ENCODE measurements at places on chromosomes 5 and 9.

DNA sequence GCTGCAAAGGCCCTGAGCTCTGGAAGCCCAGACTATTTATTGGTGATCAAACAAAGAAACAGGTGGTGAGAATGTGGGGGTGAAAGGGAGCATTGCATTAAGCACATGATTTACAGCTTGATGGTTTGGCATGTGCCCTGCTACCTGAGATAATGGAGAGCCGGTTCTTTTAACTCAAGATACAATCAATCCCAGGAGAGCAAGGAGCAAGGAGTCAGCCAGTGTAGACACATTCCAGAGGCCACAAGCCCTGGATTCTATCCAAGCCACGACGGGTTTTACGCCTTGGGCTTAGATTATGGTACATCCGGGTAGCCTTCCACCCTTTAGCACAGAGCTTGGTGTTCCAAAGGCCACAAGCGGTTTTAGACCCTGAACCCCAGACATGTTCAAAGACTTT is 292.2 kb downstream of the CYLC2 start:
- no peak for DNase-seq

- DNase-seq: no peak
These were observed 55.2 kb downstream of the TRIP13 start for GRCh38 chr5:947626-948471.

DNA sequence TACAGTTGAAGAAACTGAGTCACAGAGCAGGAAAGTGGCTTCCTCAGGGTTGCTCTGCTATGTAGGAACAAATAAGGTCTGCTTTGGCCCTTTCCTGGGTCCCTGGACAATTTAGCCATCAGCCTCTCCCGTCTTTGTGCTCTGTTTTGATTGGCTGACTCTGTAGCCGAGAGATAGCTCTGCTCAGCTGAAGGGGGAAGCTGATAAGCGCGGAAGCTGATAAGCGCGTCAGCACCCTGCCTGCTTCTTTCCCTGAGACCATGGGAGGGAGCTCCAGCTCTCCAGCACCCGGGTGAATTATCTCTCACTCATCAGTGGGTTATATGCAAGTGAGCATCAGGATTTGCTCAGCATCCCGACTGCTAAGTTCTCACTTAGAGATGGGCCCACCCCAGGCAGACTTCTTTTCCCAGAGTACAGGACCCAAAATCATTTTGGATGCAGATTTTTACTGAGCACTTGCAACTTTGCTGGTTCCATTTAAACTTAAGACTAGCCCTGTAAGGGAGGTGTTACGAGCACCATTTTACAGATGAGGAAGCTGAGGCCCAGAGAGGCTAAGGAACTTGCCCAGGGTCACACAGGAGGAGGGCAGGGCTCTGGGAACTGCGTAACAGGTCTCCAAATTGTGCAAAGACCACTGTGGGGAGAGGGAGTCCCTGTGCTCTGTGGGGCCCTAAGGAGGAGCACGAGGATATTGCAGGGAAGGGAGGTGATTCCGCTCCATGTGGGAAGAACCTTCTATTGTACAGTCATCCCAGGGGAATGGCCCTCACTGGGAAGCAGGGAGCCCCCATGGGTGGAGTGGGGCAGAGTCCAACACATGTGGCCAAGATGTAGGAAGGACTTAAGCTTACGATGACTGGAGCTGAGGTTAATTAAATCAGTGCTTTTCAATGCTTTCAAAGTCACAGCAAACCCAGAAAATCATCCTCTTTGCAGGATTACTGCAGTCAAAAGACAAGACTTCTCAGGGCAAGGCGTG is 83.7 kb upstream of the ORM1 start:
- DNase-seq: no peak

DNA sequence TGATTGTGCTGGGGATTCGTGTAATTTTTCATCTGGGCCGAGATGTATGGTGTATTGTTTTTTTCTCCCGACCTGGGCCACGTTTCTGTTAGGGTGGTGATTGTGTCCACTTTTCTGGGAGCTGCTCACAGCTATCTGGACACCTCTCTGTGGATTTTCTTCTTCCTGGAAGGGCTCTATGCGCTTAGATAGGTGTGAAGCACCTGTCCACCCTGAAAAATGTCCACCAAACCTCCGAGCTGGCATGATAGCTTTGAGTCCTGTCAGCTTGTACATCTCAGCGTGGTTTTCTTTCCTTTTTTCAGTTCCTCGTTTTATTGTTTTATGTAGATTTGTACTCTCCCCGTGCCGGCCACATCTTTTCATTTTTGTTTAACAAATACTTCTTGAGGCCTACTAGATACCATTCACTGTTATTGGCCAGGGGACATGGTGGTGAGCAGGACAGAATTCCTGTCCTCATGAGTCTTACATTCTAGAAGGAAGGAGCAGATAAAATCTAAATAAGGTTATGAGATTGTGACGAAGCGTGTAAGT is 1.1 kb downstream of the UGCG start:
- DNase-seq: no peak

GRCh38 chr5:34719029-34719428 is 62.9 kb downstream of the RAI14 start:
- DNase-seq: no peak

GRCh38 chr5:88502179-88503040 is 233.8 kb upstream of the TMEM161B start:
- no peak for DNase-seq

- no peak for DNase-seq
These were observed 51.3 kb upstream of the SUB1 start for GRCh38 chr5:32534041-32534440.

DNA sequence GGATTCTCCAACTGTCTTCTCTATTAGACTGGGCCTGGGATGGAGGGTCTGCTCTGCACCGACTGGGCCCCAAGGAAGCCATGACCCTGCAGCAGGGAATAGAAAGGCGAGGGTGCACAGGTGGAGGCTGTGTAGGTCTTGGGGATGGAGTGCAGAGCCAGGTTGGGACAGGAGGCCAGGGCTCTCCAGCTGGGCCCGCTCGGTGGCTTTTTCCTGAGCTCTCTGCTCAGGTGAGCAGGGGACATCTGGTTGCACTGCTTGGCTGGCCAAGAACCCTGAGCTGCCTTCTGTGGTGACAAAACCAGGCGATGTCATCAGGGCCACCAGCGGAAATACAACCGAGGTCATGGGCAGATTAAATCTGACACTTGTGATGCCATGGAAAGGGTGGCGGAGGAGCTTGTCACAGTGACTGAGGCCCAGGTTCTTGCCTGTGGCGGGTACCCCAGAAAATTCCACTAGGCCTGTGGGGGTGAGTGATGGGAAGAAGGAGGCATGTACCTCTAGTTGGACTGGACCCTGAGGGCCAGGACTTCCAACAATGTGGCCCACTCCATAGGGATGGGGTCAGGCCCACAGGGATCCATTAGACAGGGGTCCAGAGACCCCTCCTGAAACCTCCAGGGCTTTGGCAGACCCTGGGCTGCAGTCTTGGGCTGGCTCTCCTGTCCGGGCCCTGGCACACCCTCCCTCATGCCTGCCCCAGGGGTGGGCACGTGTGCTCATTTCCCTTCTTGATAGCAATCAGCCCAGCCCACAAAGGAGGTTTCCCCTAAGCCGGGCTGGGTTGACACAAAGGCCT is 4.4 kb upstream of the IL3 start:
- no peak for DNase-seq

- DNase-seq: no peak
These were observed 691.1 kb upstream of the C9orf72 start for GRCh38 chr9:28264368-28264767.

- no peak for DNase-seq
These were observed 130.4 kb upstream of the PRLR start for GRCh38 chr5:35360671-35361070.

DNA sequence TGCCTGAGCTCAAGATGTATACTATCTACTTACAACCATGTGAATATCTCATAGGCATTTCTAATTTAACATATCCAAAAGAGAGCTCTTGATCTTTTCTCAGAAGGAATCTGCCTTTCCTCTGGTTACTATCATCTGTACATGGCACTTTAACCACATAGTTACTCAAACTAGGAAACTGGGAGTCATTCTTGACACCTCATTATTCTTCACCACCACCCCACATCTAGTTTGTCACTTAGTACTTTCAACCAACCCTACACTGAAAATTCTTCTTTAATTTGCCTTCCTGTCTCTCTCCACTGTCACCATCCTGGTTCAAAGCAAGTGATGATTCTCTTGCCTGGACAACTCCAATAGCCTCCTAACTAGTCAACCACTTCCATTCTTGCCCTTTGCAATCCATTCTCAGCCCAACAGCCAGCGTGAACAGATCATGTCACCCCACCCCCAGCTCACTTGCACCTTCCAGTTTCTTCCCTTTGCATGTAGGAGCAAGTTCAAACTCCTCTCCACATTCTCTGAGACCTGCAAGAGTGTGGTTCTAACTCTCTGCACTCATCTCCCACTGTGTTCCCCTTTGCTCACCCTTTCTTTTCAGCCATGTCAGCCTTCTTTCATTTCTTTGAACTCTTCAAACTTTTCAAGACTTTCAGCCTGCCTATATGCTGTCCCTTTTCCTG is 17.3 kb upstream of the SMAD5 start:
- no peak for DNase-seq

GRCh38 chr5:171221916-171222315 is 87.1 kb upstream of the TLX3 start:
- no peak for DNase-seq

DNA sequence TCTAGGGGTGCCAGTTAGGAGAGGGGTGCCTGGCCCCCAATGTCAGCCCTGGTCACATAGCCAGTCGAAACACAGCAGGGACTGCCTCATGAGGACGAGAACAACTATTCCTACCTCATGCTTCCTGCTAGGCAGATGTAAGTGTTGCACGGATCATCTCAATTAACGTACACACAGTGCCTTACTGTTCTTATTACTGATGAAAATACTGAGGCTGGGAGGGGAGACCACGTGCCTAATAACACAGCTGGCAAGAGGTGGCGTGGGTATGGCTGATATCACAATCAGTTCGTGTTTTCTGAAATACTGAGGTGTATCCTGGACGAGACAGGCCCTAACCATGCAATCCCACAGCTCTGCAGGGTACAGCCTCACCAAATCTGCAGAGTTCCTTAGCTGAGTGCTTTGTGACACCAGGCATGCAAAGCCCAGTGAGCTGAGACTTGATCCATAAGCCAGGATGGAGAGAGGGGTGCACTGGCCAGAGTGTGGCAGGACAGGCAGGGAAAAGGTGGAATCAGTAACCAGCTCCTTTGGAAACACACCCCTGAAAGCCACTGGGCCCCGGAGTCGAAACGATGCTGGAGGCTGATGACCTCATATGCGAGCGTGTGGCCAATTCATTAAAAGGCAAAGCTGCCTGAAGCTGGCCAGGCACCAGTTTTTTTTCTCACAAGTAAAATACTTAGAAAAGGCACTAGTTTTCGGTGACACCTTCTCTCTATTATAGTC is 63.9 kb downstream of the PRRT1B start:
- DNase-seq: peak; percentile 47

GRCh38 chr9:130128251-130128650 is 44.0 kb upstream of the NCS1 start:
- no peak for DNase-seq

GRCh38 chr9:113649054-113649453 is 185.5 kb downstream of the RGS3 start:
- no peak for DNase-seq

DNA sequence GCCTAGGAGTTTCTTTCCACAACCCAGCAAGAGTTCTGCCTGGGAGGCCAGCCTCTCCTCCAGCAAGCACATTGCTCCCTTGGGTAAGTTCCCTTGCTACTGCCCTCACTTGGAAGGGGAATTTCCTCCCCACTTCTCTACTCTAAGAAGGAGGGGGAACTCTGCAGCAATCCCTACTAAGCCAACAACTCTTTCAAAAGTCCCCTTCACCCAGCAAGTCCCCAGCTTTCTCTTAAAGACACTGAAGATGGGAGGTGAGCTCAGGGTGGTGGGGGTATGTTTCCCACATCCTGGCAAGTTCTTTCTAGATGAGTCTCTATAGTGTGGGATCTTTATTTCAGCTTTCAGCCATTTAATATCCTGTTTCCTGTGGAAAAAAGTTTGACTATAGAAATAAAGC is 49.0 kb downstream of the PDE8B start:
- no peak for DNase-seq

- DNase-seq: no peak
These were observed 57.8 kb upstream of the ANXA1 start for GRCh38 chr9:73093740-73094379.

DNA sequence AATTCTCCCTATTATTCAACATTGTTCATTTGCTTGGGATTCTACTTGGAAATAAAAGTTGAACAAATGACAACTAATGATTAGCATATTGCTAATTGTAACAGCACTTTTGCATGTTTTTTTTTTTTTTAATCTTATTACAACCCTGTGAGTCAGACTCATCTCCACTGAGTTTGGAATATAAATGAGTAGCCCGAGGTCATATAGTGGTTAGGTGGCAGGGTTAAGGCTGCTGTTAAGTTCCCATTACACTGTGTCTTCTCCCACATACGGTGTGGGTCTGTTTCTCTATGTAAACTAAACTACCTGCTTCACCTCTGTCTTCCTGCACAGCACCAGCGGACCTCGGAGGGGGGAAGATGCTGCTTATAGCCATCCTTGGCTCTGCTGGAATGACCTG is 92.4 kb downstream of the EQTN start:
- DNase-seq: no peak

- DNase-seq: no peak
These were observed 95.3 kb upstream of the RASGRF2 start for GRCh38 chr5:80864706-80865435.

GRCh38 chr5:132072528-132072927 is 1.1 kb upstream of the CSF2 start:
- no peak for DNase-seq

- no peak for DNase-seq
These were observed 31.0 kb downstream of the ABLIM3 start for GRCh38 chr5:149172261-149172660.

- DNase-seq: no peak
These were observed 232.1 kb downstream of the SH3GL2 start for GRCh38 chr9:17810728-17811571.

DNA sequence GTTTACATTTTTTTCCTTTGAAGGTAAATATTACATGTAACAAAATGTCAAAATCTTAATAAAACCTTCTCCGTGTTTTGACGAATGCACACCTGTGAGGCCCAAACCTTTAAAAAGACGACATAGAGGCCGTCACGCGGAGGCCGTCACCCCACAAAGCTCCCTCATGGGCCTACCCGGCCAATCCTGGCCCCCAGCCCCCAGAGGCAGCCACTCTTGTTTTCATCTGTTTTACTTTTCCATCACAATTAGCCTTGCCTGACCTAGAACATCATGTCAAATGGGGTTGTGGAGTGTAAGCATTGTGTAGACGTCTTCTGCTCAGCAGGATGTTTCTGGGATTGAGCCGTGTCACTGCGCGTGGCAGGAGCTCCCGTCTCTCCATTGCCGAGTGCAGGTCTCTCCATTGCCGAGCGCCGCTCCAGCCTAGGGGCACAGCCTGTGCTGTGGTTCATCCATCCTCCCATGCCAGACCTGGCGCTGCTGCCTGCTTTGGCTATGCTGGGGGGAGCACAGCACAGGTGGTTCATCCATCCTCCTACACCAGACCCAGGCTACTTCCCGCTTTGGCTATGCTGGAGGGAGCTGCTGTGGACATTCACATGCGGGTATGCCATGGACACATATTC is 52.2 kb upstream of the IRX4 start:
- DNase-seq: no peak

Measured in retinal pigment epithelial cell (primary cell).